ENCODE measurements at places on chromosomes 5 and 9.
A peak's percentile ranks its signal among the peaks of the same experiment; 100 is the strongest.

GRCh38 chr5:76691467-76692273 is 24.3 kb upstream of the F2R start:
- no peak for DNase-seq

DNA sequence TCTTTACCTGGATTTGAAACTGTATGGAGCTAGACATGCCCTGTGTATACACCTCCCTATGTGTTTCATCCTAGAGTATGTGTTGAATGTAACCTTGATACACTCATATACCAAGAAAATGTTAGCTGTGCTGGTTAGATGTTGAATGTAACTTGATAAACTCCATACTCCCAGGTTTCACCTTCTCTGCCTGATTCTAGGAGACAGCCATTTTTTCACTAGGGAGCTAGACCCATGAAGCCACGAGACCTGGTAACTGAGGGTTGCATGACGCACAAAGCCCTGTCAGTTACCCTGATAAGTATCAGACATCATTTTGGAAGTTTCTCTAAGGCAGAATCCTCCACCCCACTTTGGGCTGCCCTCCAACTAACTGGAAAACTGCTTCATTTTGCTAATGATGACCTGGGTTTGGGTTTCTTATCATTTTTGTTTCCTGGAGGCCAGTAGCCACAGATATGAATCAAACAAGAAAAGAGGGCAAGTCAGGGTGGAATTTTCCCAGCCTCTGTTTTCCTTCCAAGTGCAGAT is 478.5 kb upstream of the KIF2A start:
- DNase-seq: no peak

DNA sequence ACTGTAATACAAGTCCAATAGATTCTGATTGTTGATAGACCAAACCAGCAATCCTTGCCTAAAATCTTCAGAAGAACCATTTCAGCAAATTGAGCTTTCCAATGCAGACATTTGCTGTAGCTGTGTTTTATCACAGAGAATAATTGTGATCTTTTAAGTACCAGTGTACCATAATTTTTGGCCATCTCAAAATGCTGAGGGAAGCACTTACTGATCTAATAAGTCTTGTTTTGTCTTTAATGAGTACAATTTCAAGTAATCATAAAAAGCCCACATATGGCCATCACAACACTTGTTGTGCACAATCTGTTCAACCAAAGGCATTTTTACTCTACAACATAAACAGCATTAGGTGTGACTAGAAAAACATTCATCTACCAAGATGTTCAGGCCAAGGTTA is 159.9 kb downstream of the FBXL17 start:
- no peak for DNase-seq

GRCh38 chr9:27353474-27354229 is 56.7 kb upstream of the EQTN start:
- peak; percentile 11 for DNase-seq

DNA sequence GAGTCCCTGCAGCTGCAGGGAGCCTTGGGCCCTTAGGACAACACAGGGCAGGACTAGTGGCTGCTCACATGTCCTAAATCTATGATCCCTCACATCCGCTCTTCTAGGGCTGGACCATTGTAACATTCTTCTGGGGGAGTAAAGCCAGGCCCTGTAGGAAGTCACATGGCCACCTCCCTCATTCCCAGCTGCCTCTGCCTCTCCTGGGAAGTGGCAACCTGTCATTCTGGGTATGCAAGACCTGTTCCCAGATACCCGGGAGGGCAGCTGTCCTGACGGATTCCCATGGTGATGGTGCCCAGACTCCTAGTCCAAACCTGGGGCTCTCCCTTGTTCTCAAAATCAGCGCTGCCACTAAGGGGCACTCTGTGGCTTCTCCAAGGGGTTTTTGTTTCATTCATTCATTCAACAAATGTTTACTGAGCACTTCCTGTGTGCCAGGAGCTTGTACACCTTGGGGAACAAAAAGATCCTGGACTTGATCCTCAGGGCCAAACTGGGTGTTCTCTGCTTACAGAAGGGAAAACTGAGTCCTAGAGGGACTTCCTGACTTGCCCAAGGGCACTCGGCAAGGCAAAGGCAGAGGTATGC is 85.6 kb downstream of the PSD2 start:
- no peak for DNase-seq

- peak; percentile 14 for DNase-seq
These were observed 75.4 kb downstream of the UHRF2 start for GRCh38 chr9:6488395-6488794.

DNA sequence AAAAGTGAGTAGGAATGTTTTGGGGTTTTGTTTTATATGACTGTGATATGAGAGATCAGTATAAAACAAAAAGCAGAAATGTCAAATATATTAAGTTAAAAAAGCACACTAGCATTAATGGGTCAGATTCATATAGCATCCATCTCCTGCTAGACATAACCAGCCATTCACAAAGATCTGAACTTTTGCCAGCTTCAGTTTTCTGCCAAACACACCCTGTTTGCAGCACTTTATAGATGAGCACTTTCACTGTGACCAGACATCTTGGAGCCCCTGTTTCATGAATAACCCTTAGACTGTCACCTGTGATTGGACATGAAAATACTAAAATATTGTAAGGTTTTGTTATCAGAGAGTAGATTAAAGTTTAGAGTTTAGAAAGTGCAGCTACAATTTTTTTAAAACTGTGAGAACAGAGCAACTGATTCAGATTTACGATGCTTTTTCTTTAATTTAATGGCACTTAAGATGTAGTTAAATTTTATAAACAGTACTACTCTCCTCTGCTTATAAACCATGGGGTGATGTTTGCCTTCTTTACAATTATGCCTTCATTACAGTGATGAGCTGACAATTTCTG is 142.6 kb downstream of the KCTD16 start:
- DNase-seq: no peak

GRCh38 chr5:61018062-61018461 is 73.1 kb downstream of the NDUFAF2 start:
- no peak for DNase-seq

DNA sequence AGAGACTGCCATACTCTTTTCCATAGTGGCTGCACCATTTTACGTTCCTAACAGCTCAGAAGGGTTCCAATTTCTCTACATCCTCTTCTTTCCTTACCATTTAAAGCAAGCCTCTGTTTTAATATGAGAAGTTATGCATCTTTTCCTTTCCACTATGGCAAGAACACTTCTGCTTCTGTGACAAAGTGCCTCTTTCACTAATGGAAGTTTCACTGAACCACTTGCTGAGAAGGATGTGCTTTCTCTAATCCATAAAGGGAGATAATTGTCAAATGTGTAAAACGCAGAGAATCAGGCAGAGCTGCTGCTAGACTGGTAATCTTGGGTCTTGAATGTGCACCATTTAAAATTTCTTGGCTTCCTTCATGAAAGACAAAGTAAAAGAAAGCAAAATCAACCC is 131.6 kb downstream of the PJA2 start:
- DNase-seq: no peak

GRCh38 chr5:179806250-179807048 is at the start of gene MGAT4B:
Gene MGAT4B, minus strand, starts transcription at chr5:179806866. Its CDS starts 283 bp downstream, at chr5:179806583.
- peak; percentile 81 for DNase-seq

- peak; percentile 63 for DNase-seq
These were observed 39.6 kb upstream of the IDNK start for GRCh38 chr9:83583151-83584014.

DNA sequence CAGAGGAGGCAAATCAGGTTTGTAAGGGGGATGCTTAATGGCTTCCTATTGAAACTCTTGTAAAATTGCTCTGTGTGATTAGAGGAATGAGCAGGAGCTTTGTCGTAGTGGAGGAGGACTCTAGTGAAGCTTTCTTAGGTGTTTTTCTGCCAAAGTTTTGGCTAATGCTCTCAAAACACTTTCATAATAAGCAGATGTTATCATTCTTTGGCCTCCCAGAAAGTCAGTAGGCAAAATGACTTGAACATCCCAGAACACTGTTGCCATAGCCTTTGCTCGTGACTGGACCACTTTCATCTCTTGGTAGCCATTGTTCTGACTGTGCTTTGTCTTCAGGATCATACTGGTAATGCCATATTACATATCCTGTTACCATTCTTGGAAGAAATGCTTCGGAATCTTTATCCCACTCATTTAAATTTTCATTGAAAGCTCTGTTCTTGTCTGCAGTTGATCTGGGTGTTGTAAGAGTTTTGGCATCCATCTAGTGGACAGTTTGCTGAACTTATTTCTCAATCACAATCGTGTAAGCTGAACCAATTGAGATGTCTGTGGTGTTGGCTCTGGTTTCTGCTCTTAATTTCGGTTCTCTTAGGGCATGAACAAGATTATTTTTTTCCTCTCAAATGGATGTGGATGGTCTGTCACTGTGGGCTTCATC is 187.6 kb downstream of the COMMD10 start:
- no peak for DNase-seq

Measured in hematopoietic multipotent progenitor cell treated with erythropoietin and hydrocortisone succinate and interleukin-3 and kit ligand, for 8 days (in vitro differentiated cells).